ENCODE measurements at places on chromosomes 5 and 9.

GRCh38 chr5:179345433-179346321 is at the start of gene ADAMTS2:
Gene ADAMTS2 (minus strand): TSS chr5:179345461. CDS start chr5:179345328, 133 bp downstream.
- no peak for DNase-seq

DNA sequence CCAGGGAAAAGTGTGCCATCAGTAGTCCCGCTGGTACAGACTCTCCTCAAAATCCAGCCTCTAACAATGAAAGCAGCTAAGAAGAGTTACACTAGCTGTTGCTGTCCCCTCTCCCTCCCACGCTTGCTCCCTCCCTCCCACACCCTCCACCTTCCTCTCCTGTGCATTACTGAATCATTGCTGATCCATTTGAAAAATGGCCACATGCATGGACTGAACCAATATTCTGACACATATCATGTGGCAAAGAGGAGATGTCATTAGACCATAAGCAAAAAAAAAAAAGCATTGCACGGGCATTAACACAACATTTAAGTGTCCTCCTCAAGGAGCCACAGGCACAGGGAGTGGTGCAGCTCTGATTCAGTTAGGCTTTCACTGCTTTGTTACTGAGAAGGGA is 37.9 kb downstream of the LHFPL2 start:
- DNase-seq = no peak

DNA sequence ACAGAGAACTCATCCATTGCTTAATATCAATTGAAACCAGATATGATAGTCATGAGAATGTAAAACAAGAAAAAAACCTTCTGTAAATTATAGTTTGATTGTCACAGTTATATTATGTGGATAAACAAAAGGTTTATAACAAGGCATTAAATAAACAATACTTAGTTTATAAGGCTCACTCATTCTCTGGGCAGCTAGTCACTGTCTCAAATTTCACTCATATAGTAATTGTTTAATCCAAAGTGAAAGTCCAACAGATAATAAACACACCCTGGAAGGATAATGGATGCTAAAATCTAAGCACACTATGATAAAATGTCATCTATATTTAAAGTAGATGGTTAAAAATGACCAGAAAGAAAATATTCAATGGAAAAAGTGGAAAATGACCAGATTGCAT is 30.8 kb upstream of the SLC12A2 start:
- no peak for DNase-seq

- no peak for DNase-seq
Measured at GRCh38 chr5:54098267-54098666, 212.1 kb downstream of the ARL15 start.

DNA sequence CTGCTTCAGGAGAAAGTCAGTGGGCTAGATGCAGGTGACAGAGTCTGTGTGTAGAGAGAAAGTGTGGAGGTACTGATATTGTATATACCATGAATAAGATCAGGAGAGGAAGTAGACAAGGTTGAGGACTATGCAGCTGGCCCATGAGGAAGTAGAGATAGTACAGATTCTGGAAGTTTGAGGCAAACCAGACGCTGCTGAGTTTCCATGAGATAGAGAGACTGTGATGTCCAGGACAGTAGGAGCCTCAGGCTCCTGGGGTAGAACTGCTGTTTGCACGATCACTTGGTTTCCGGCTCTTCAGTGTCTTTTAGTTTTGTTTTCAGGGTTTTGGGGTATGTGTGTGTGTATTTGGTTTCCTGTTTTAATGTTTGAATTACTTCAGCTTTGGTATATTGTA is 13.6 kb downstream of the OTULINL start:
- no peak for DNase-seq

DNA sequence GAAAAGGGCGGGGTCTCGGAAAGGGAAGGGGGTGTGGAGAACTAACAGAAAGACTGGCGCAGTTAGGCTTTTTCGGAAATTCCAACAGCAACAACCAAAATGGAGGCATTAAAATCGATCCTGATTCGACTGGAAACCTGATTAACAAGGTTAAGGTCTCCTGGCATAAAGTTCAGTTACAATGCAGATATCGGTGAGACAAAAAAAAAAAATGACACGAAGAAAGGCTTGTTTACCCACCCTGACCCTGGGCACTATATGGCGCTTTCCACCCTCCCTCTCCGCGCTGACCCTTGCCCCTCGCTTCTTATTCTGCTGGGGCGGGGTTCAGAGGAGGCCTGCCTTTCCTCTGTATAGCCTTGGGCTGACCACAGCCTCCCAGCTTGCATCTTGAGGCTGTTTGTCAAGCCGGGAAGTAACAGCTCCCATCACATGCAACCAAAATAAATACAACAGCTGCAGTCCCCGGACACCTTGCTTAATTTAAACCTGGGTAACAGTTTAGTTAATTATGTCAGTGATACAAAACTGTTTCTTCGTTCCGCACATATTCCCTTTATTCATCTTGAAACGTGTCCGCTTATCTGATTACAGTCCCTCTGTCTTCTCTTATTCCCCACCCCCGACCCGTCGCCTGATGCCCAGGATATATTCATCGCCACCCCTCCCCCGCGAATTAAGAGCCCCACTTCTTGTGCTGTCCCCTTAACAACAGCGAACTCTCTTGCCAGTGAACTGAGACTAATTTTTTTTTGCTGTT is 795 bp upstream of the PJA2 start:
- DNase-seq = peak; percentile 15

DNA sequence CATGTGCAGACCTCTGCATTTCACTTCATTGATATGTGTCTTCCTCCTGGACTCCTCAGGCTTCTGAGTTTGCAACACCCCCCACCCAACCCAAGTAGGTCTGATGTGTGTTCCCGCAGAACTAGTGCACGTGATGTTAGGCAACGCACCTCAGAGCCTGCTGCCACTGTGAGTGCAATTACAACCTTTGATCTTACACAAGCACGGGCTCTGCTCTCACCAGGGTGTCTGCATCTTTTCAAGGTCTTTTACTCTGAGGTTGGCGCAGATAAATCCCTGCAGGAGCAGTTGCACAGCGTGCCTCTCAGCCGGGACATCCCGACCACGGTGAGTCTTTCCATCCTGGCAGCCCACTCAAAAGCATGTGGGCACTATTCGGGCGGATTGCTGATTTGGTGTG is 80.1 kb downstream of the EGFLAM start:
- no peak for DNase-seq

- no peak for DNase-seq
Measured at GRCh38 chr5:14273207-14273767, 130.1 kb downstream of the TRIO start.

GRCh38 chr5:176892663-176893062 is 6.5 kb downstream of the HK3 start:
- DNase-seq = no peak
